ENCODE measurements at places on chromosomes 3 and 15.

- peak; percentile 89 for DNase-seq
Observed at GRCh38 chr3:158768881-158769543, 32.8 kb upstream of the MFSD1 start.

DNA sequence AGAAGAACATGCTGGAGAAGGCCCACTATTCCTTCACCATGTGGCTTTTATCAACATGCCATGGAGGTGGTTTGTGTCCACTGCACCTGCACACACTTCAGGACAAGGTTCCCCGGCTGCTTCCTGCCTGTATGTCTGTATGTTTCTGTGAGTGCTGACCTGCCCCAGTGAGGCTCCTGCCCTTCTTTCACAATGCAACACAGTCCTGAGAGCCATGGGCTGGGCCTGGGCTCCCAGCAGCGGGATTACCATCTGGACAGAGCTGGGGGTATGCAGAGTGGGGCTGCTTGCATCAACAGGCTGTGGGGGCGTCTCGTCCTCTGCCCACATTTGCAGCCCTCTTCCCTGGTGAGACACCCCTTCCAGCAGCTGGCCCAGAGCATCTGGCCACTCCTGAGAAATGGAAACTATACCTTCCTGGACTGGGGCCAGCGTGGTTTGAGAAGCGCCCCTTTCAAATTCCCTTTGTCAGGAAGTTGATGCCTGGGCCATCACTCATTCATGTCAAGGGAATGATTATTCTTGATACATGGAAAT, 29.3 kb upstream of the C15orf39 start:
- no peak for DNase-seq

- DNase-seq = no peak
Observed at GRCh38 chr15:38503496-38503895, 49.6 kb downstream of the FAM98B start.

DNA sequence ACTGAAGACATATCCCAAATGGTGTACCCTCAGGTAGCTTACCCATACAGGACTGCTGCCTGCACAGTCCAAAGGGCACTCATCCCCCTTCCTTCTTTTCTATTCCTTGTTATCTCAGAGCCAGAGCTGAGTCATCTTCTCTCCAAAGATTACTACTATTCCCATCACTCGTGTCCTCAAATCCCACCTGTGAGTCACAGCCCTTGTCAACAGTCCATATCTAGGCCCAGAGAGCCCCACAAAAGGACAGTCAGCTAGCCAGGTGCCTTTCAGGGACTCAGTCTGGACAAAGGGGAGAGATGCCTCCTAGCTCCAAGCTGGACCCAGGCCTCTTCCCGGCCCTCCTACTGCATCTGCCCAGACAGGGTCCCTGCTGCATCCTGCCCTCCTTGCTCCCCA, 11.0 kb downstream of the PARP16 start:
- DNase-seq = no peak

- DNase-seq = no peak
Observed at GRCh38 chr3:229183-229661, 32.7 kb downstream of the CHL1 start.

DNA sequence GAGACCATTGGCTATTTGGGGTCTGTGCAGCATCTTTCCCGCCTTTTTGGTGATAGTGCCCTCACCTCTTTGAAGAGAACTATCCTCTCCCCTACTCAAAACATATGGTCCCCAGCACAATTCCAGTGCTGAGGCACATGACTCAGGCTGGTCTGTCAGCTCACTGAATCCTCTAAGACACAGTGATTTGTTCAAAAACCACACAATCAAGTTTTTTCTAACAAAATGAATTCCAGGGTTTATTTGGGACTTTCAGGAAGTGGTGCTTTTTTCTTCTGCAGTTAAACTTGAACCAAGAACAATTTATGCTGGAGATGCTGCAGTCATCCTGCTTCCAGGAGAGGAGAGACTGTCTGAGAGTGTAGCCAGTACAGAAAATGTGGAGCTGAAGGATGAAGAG, 142.5 kb upstream of the LMCD1 start:
- peak; percentile 18 for DNase-seq

DNA sequence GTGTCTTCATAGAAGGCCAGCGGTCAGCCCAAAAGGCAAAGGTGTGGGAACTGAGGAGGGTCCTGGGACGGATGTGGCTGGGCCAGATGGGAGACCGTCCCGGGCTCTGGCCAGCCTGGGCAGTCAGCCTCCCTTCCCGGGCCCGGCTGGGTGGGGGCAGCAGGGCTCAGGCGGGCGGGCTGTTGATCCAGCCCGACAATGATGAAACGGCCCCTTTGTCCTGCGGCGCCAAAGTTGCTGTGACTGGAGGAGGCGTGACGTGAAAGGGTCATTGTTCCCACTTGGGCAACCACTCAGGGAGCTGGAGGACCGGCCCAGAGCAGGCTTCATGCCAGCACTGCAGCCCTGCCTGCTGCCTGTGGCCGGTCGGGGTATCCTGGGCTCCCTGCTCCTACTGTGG, 16.5 kb downstream of the DUSP7 start:
- no peak for DNase-seq

DNA sequence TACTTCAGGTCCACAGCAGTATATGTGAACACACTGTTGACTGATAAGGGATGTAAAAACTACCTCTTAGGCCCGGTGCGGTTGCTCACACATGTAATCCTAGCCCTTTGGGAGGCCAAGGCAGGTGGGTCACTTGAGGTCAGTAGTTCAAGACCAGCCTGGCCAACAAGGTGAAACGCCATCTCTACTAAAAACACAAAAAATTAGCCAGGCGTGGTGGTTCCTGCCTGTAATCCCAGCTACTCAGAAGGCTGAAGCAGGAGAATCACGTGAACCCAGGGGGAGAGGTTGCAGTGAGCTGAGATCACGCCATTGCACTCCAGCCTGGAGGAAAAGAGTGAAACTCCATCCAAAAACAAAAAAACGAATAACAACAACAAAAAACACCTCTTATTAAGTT, 194.6 kb upstream of the KCNMB2 start:
- DNase-seq = no peak

DNA sequence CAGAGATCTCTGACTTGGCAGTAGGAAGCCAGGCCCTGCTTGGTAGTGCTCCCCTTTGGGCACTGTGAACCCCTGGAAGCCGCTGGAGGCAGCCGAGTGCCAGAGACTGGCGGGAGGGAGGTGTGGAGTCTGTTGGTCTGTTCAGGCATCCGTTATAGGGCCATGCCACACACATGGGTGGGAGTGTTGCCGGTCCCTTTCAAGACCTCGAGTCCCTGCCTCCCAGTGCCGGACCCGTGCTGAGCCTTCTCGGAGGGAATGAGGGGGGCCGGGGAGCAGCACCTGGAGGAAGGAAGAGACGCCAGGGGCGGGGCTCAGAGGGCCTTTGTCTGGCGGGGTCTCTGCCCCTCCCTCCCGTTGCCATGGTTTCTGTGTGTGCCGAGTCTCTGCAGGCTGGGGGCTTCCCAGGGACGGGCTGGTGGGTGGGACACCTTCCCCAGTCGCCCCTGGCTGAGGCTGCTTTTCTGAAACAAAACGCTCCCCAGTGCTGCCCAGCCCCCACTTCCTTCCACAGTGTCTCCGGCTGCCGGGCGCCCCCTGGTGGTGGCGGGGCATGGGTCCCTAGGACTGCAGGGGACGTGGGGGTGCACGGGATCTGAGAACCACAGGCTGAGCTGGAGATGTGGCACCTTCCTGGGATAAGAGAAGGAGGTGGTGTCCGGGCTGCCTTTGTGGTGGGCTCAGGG, 10.0 kb downstream of the GNAI2 start:
- peak; percentile 78 for DNase-seq

- DNase-seq = peak; percentile 97
Observed at GRCh38 chr15:70062321-70062956, 35.3 kb downstream of the TLE3 start.

- DNase-seq = no peak
Observed at GRCh38 chr15:88401996-88402656, 65.1 kb downstream of the MRPL46 start.

GRCh38 chr15:101446518-101447167, 42.9 kb downstream of the PCSK6 start:
- DNase-seq = no peak

DNA sequence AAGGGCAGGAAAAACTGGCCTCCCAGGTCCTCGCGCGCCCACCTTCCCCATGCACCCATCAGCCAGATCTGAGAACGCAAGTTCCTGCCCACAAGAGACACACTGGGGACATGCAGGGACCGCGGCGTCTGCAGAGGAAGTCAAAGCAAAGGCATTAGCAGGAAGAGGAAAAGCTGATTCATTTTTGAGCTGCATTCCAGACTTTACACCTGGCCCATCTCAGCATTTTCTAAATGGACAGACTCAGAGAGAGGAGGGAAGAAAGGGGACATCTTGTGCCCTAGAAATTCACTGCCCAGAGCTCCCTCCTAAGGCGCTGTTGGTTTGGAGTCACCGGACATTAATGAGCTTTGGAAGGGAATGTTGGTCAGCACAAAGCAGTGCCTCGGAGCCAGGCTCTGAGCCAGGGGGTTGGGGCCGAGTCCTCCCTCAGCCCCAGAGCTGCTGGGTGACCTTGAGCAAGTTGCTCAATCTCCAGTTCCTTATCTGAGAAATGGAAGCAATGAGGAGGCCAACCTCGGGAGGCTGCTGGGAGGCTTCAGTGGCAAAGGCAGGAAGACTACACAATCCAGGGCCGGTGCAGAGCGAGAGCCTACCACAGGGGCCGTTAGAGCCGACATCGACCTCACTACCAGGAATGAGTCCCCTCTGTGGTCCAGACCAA, 150.5 kb upstream of the IQSEC1 start:
- no peak for DNase-seq

DNA sequence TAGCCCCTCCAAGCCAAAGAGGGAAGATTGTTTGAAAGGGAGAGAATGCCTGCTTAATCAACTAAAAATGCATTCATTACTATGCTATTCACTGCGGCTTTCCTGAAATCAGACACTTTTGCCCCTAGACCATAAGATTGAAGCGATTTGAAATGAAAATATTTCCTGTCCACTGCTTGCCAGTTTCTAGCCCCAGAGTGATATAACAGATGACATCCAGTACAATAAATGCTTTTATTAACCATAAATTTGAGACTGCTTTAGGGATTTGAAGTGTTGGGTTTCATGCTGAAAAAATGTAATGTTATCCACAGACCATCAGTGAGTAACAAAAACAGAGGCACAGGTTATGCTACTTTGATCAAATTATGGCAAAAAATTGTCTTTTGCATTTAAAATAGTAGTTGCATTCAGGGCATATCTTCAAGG, 14.1 kb downstream of the IL17RD start:
- DNase-seq = peak; percentile 50

GRCh38 chr3:50573566-50574443, 4.5 kb downstream of the HEMK1 start:
- DNase-seq = no peak
